ENCODE measurements at places on chromosomes 2 and 18. TPM values are rescaled to one million over a fixed set of nuclear protein-coding genes. Genes with fewer than 3 reads are reported as not detected.

The PLEK gene
- total RNA-seq = not detected

The LOXL3 gene
- 0.34 TPM for total RNA-seq

The BOK gene
- 32.1 TPM for total RNA-seq

The C18orf54 gene
- 2.9 TPM for total RNA-seq

The ST8SIA3 gene
- total RNA-seq = not detected

The SULT1C4 gene
- total RNA-seq = not detected

The TDRD15 gene
- total RNA-seq = not detected

The SERPINB11 gene
- not detected for total RNA-seq

The RFTN2 gene
- 0.01 TPM for total RNA-seq

The HOXD8 gene
- 5.7 TPM for total RNA-seq

The CMPK2 gene
- total RNA-seq = 1.1 TPM

The PLGLB2 gene
- total RNA-seq = 0.35 TPM

The STAM2 gene
- total RNA-seq = 9.0 TPM

The E2F6 gene
- 25.3 TPM for total RNA-seq

The DRC1 gene
- 0.31 TPM for total RNA-seq

The HMSD gene
- not detected for total RNA-seq

The ABHD3 gene
- 21.7 TPM for total RNA-seq

All from A549 treated with CORT108297 at 1 μM for 4 hours (cell line).